ENCODE measurements at places on chromosomes 7 and 10. TPM values are rescaled to one million over a fixed set of nuclear protein-coding genes. Genes with fewer than 3 reads are reported as not detected.

The FAM25A gene
- total RNA-seq, result not detected

- no peak for DNase-seq
Observed at GRCh38 chr7:2100278-2101208, 132.2 kb downstream of the MAD1L1 start.

The IDI2 gene
- 0.33 TPM for total RNA-seq

The HK1 gene
- total RNA-seq, result 219 TPM
